ENCODE measurements at places on chromosomes 11 and 22.

- no peak for DNase-seq
These were observed 57.8 kb upstream of the TTC12 start for GRCh38 chr11:113256431-113257202.

DNA sequence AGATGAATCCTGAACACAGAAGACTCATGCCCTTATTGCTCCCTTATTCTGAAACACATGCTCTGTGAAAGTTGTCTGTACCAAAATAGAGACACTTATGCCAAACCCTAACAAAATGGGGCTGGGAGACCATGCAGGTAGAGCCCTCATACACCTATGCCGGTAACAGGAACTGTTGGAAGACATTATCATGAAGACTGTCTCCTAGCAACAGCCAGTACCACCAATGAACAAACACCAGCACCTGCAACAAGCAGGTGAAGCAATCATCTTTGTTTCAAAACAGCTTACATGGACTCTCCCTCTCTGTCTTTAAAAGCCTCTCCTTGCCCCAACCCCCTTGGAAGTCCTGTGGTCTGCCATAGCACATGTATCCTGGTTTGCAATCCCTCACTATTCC lies 17.2 kb downstream of the SLC5A4 start:
- no peak for DNase-seq

DNA sequence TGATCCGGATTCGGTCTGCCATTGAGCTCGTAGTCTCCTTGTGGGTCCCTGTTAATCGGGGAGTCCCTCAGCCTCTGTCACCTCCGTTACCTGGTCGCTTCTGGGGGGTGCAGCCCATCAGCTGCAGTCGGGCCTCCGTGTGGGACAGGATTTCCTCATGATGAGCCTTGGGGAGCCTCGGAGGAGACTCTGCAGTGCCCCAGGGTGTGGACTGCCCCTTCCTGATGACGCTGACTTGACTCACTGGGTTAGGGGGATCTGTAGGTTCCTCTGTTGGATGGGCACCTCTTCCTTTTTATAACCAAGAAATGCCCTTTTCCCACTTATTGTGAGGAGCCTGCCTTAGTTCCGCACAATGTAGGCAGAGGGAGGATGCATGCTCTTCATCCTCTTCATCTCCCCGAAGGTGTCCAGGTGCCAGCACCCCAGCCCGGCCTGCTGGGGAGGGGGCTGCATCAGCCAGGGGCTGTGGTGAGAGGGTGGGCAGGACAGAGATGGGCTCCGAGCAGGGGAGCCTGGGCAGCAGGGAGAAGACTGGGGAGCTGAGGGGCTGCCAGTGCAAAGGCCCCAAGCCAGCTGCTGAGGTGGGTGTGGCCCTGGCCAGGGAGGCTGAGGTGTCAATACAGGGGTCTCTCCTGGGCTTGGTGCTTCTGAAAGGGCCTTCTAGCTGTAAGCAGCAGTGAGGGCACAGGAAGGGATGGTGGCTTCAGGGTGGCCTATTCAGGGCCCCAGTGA lies 13.5 kb upstream of the TTLL8 start:
- peak; percentile 27 for DNase-seq

GRCh38 chr11:72528121-72528520 lies 93.8 kb upstream of the CLPB start:
- DNase-seq = no peak

DNA sequence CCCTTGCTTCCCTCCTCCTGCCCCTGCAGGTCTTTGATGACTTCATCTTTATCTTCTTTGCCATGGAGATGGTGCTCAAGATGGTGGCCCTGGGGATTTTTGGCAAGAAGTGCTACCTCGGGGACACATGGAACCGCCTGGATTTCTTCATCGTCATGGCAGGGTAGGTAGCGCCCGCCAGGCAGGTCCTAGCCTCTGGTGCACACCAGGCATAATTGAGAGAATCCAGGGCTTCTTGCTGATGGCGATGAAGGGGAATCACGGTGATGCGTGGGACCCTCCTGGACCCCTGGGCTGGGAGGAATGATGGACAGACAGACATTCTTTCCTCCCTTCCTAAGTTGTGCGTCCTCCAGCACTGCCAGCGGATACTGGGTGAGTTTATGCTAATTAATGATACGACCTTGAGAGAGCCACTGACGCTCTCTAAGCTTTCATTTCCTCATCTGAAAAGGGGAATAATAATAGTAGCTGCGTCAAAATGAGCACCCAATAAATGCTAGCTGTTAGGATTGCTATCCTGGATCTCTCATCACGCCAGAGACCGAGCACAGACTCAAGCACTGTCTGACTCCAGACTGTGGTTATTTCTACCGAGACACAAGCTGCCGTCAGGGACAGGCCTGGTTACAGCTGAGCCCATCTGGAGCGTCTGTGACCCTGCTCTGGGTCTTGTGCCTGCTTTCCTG lies 30.1 kb downstream of the CACNA1I start:
- DNase-seq = no peak

GRCh38 chr22:30781271-30781875 lies 86.7 kb downstream of the OSBP2 start:
- no peak for DNase-seq

Data from mucosa of descending colon (tissue), 3 donors.